ENCODE measurements at places on chromosomes 16 and 17.

DNA sequence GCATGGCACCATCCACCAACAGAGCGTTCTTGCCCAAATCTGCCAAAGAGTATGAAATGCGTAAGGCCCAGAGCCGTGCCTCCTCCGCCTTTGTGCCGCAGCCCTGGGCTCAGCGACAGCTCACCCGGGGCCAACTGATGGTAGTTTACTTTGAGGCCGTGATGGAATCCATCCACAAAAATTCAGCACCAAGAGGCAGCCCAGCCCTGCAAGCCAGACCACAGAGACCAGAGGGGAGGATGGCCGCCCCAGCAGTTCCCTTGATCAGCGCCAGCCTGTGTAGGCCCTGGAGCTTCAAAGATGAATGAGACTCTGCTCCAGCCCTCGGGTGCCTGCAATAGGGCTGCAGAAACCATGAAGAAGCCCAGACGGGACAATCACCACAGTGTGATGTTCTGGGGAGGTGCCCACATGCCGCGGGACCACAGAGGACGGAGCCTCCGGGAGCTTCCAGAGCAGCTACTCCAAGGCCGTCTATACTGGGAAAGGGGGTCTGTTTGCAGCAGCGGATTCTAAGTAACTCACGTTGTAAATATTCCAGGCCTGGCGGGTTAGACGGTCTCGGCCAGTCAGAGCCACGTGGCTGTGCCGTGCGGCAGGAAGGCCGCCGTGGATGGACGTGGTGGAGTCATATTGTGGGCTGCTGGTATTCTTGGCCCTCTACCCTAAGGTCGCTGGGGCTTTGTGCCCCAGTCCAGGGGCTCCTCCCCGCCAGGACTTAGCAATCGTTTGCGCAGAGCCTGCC lies 80.3 kb downstream of the RBFOX3 start:
- no peak for DNase-seq

DNA sequence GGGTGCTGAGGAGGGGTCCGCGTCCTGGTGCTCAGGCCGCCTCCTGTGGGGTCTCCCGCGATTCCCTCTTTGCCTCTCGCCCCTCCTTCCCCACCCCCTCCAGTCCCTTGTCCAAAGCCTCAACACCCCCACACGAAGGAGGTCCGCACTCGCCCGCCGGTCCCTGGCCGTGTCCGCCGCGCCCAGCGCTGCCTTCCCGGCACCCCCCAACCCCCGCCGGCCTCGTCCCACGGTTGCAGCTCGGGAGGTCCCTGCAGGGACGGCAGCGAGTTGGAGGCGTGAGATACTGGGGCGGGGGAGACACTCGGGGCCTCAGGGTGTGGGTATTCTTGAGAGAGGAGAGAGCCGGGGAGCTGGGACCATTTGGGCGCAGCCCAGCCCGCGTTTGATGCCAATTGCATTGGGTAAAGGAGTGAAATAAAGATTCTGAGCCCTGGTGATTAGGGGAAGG lies 468 bp downstream of the FLYWCH2 start:
- no peak for DNase-seq

GRCh38 chr16:77744141-77744540 lies 21.8 kb downstream of the NUDT7 start:
- no peak for DNase-seq

DNA sequence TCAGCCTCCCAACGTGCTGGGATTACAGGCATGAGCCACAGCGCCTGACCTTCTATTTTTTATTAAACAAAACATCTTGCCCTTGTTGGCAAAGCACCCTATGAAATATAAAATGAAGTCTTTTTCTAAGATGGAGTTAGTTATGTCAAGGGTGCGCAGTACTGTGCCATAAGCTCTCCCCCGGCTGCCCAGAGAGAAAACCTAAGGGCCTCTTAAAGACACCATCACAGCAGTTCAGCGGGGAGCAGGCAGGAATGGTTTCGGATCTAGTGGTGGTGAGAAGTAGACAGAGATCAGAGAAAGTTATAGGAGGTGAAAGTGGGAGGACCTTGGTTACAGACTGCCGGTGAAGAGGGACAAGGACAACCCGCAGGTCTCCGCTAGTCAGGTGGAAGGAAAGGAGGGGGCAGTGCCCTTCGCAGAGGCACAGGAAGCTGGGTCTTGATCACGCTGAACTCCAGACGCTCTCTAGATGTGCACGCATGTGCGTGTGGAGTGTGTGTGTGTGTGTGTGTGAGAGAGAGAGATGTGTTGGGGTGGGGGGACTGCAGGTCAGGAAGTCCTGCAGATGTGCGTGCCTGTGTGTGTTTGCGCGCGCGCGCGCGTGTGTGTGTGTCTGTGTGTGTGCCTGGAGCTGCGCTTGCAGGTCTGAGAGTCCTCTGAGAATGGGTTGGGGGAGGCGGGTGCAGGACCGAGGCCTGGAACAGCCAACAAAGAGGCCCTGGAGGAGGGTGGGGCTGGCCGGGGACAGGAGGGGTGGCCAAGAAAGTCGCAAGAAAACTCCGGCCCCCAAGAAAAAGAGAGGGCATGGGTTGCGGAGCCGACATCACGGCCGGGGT lies 748 bp upstream of the CMTM3 start:
- no peak for DNase-seq

GRCh38 chr17:65739034-65739433 lies 177.6 kb upstream of the AXIN2 start:
- DNase-seq: no peak
